ENCODE measurements at places on chromosomes 16 and 17.
A peak's percentile ranks its signal among the peaks of the same experiment; 100 is the strongest.

DNA sequence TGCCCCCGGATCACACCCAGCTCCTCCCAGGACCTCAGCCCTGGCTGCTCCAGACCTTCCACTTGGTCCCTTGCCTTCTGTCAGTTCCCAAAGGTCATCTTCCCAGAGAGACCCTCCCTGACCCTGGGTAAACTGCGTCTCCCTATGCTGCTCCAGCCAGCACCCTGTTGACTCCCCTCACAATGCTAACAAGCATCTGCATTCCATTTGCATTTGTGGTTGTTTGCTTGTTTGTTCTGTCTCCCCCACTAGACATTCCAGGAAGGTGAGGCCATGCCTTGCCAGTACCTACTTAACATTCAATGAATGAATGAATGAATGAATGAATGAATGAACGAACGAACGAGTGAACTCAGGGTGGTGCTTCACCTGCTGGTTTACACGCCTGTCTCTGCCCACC lies 171.2 kb downstream of the WSCD1 start:
- no peak for DNase-seq

DNA sequence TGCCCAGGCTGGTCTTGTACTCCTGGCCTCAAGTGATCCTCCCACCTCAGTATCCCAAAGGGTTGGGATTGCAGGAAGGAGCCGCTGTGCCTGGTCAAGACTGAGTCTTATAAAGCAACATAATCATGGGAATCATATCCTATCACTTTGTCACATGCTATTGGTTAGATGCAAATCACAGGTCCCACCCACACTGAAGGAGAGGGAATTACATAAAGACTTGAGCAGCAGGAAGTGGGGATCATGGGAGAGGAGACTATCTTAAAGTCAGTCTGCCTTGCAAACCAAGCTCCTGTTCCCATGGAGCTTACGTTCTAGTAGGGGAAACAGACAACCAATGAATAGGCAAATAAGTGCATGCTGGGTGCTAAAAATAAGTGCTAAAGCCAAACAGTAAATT lies 28.3 kb upstream of the TENT4B start:
- DNase-seq, result no peak

- no peak for DNase-seq
Observed at GRCh38 chr17:63918305-63918704, 334 bp downstream of the GH1 start.

- no peak for DNase-seq
Observed at GRCh38 chr17:80798595-80799537, 192.8 kb upstream of the CHMP6 start.

- DNase-seq, result no peak
Observed at GRCh38 chr16:68660359-68660795, 15.3 kb downstream of the CDH3 start.

DNA sequence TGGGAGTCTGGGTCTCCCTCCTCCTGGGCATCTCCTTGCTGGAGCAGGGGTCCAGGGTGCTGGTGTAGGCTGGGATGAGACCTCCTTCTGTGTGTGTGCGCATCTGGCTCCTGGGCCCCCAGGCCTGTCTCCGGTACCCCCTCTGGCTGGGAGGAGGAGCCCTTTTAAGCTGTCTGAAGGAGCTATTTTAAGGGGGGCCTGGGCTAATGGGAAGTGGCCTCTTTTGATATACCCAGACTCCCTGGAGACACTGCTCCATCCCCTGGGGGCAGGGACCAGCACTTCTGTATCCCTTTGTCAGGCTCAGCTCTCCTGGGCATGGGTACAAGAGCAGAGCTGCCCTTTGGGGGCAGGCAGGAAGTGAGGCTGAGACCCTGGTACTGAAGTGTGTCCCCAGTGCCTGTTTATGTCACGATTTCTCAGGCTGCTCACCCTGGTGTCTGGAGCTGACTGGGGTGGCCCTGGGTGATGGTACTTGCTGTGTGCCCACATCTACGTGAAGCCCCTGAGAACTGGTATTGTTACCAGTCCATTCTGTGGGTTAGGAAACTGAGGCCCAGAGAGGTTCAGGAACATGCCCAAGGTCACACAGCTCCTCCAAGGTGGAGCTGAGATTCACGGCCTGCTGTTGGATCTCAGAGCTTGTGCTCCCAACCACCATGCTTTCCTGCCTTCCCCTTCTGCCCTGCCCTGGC lies 6.5 kb downstream of the ADCY7 start:
- DNase-seq, result no peak

- no peak for DNase-seq
Observed at GRCh38 chr16:88068476-88069396, 117.5 kb downstream of the BANP start.

DNA sequence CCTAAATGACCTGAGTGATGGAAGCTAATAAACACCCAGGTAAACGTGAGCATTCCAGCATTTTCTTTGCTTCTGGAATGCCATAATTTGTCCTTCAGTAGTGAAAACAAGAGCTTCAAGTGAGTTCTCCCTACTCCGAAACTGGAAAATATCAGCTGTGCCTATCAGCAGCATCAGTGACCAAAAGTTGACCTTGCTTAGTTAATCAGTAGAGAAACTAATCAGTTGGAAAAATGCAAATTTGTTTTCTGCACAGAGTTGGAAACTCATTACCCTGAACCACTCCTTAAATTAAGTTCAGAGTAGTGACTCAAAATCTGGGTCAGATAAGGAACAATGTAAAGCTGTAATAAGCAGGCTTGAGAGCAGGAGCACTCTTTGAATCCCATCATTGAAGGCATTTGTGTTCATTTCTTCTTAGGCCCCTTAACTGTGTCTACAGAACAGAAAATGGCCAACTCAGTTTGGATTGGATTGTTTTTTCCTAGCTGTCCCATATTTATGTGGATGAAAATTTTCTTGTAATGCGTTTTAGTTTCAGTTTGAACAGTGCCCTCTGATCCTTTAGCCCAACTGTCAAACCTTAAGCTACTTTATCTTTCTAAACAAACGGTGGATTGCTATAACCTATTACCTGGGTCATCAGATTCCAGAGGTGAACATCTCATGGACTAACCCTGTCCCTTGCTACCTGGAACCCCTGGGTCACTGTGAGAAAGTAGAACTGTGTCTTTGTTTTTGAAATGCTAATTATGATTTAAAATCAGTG lies 290.4 kb downstream of the TOX3 start:
- no peak for DNase-seq

DNA sequence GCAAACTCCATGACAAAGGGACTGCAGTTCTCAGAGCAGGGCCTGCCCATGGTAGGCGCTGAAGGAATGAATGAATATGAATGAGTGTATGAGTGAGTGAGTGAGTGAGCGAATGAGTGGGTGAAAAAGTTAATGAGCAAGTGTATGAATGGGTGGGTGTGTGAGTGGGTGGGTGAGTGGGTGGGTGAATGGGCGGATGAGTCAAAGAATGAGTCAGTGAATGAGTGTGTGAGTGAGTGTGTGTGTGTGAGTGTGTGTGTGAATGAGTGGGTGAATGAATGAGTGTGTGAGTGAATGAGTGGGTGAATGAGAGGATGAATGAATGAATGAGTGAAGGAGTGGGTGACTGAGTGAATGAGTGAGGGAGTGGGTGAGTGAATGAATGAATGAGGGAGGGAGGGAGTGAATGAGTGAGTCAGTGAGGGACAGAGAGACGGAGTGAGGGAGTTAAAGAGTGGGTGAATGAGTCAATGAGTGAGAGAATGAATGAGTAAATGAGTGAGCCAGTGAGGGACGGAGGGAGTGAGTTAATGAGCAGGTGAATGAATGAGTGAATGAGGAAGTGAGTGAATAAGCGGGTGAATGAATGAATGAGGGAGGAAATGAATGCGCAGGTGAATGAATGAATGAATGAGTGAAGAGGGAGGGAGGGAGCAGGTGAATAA lies 11.1 kb upstream of the CHMP6 start:
- no peak for DNase-seq

DNA sequence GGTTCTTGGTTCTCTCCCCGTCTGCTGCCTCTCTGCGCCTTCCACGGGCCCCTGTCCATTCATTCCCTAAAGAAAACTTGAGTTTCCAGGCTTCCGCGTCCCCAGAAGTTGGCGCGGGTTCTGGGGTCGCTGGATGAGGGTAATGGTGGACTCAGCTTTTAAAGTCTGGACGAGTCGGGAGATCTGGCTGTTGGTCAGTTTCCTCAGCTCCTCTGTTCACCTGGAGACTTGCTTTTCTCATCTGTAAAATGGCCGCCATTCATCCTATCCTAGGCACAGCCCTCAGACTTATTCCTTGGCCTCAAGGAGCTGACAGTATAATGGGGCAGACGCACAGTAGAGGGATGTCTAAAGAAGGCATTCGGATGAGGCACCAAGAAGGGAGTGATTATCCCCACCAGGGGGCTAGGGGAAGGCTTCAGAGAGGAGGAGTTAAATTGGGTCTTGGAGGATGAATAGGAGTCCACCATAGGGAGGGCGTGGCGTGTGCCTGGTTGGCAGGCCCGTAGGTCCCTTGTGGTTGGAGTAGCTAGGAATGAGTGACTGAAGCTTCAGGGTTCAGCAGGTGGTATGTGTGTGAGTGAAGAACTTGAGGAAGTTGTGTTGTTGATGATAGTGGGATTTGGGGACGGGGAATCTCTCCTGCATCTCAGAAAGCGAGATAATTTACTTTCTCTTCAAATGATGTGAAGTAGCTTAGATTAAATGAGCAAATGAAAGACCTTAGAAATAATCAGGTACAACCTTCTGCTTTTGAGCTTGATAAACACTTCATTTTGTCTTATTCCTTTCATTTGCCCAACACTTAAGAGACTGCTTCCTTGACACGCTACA lies 652 bp downstream of the VPS35L start:
- peak; percentile 11 for DNase-seq

DNA sequence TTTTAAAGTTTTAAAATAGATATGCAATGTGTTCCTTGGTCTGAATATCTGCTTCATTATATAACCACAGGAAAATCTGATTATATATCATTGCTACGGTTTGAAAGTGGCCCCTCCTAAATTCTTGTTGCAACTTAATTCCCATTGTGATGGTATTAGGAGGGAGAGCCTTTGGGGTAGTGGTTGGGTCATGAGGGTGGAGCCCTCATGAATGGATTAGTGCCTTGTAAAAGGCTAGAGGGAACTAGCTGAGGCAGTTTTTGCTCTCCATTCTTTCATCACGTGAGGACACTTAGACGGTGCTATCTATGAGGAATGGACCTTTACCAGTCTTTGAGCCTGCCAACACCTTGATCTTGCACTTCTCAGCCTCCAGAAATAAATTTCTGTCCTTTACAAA lies 7.6 kb downstream of the ABCA6 start:
- no peak for DNase-seq

DNA sequence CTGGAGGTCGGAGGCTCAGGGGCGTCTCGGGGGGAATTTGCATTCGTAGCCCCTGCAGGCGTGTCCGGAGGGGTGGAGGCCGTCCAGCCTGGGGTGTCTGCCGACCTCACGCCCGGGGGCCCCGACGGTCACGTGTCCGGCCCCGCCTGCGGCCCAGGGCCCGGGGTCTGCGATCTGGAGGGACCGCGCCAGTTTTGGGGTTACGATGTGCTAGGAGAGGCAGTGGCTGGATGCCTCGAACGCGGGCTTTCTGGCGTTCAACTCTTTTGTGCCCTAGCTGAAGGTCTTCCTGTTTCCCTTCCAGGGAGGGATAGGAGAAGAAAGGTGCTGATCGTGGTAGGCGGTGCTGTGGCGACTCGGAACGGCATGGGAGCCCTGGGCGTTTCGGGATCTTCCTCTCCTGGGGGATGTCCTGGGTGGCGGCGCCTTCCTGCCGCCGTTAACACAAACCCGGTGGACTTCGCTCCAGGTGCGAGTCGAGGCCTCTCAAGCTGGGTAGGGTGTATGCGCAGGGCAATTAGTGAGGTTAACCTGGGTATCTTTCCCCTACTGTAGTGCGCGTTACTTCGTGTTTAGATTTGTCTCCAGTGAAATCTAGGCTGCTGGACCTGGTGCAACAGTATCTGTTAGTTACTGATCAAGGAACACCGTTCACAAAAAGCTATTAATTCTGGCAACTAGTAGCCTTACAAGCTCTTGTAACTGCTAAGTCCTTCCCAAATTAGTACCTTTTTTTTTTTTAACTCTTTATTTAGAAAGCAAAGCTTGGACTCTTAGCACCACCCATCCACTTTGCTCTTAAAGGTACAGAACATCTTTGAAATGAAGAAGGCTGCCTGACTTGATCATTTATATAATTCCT lies 1.3 kb downstream of the AKAP1 start:
- no peak for DNase-seq

DNA sequence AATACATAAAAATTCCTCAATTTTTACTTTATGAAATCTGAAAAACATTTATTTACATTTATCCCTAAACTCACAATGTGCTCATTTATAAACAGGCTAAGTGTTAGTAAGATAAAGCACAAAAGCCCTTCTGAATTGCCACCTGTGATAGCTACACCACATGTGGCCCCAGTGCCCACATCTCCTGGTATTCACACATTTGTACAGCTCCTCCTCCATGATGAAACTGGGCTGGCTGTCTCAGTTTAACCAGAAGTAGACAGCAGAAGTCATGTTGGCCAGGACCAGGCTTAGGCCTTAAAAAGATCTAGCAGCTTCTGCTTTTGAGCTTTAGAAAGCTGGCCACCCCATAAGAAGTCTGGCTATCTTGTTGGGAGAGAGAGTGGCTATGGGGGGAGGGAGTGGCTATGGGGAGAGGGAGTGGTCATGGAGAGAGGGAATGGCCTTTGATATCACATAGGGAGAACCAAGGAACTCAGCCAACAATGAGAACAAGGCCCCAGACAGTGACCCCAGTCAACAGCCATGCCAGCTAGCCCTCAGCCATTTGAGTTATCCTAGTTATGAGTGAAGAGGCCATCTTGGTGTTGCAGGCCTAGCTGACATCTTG lies 47.4 kb downstream of the CEP95 start:
- no peak for DNase-seq

- DNase-seq, result no peak
Observed at GRCh38 chr17:63785556-63785955, 11.6 kb downstream of the DDX42 start.

- no peak for DNase-seq
Observed at GRCh38 chr16:77404775-77405174, 30.1 kb downstream of the ADAMTS18 start.

DNA sequence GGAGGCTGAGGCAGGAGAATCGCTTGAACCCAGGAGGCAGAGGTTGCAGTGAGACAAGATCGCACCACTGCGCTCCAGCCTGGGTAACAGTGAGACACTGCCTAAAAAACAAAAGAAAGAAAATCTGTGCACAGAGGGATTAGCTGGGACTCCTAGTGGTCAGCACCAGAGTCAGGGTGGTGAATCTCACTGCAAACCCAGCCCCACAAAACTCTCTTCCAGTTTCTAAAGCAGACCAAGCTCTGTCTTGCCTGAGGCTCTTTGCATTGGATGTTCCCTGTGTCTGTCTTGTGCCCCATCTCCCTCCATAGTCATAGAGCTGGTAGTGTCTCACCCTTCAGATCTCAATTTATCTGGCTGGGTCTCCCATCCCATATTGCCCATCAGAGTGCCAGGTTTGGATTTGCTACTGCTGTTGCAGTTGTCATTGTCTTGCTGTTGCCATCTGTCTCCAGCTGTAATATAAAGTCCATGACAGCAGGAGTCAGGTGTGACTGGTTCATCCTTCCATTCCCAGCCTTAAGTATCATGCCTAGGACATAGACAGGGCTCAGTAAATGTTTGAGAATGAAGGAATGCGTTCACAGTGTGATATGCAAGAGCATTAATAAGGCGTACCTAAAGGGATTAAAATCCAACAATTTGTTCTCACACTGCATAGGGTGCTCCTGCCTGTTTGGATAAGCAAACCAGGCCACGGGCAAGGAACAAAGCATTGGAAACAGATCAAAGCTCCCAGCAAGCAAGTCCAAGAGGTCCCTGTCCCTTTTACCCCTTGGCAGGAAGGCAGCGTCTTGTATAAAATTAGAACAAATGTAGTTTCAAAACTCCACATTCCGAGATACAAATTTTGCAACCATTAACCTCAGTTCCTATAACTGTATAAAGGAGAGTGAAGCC lies 614.6 kb upstream of the CDH5 start:
- no peak for DNase-seq

- no peak for DNase-seq
Observed at GRCh38 chr16:86534779-86535615, 20.0 kb downstream of the MTHFSD start.

GRCh38 chr16:30488764-30489605 lies 16.4 kb downstream of the ITGAL start:
- no peak for DNase-seq

All from stimulated activated CD4-positive, alpha-beta T cell treated with anti-CD3 and anti-CD28 coated beads, Interleukin-15, amount 100 ng/mL, for 48 hours (primary cell).